ENCODE measurements at places on chromosomes 3 and 15.

DNA sequence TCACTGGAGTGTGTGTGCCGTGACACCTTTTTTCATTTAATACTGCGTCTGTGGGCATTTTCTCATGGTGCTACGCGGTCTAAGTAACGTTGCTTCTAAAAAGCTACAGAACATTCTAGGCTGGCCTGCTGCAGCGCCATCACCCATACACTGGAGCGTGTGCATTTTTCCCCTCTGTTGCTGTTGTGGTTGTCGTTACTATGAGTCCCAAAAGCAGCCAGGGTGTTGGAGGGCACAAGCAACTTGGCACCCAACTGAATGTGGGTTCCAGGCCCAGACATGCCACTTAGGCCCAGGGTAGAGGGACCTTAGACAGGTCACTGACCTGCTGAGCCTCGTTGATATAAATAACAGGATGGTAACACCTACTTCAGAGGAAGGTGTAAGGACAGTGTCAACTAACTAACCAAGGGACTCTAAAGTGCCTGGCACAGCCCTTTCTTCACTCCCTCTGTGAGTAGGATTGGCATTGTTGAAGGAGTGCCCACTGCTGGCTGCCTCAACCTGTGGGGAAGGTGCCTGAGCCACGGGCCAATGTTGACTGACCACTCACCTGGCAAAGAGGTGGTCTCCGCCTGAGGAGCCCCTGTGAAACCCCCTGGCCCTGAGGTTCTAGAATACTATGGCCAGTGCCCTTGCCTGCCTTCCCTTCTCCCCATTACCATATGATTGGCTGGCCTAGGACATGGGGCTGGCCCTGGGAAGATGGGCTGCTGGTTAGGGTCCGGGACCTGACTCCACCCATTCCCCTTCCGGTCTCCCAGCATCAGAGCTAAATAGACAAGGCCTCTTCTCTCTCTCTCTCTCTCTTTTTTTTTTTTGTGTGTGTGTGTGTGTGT, 3.5 kb downstream of the CSK start:
- peak; percentile 77 for DNase-seq

GRCh38 chr3:114565216-114565615, 271.4 kb downstream of the TIGIT start:
- DNase-seq = no peak

DNA sequence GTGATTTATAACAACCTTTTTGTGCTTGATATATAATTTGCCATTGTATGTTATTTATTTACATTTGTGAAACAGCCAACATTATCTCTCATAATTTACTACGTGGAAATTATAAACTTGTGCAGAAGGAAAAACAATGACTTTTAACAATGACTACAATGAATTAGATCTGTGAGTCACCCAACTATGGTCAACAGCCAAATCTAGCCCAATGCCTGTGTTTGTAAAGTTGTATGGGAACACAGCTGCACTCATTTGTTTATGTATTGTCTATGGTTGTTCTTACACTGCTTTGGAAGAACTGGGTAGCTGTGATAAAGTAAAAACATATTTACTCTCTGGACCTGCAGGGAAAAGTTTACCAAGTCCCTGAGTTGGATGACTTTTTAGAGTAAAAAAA, 110.4 kb downstream of the OTOL1 start:
- no peak for DNase-seq

DNA sequence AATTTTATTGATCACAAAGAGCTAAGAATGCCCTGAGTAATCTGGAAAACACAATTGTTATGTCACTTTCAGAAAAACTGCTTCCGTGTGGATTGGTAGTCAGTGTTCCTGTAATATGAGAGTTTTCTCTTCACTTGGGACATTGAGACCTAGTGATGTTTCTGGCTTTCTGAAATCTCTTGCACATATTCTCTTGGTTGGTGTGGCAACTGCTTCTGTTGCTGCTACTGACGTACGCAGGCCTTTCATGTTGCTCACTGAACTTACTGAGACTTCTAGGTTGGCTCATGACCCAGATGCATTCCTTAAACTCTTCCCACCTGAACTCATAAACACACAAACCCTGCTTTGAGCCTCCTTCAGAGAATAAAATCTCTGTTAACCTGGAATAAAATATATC, 175.0 kb upstream of the PFN2 start:
- no peak for DNase-seq

DNA sequence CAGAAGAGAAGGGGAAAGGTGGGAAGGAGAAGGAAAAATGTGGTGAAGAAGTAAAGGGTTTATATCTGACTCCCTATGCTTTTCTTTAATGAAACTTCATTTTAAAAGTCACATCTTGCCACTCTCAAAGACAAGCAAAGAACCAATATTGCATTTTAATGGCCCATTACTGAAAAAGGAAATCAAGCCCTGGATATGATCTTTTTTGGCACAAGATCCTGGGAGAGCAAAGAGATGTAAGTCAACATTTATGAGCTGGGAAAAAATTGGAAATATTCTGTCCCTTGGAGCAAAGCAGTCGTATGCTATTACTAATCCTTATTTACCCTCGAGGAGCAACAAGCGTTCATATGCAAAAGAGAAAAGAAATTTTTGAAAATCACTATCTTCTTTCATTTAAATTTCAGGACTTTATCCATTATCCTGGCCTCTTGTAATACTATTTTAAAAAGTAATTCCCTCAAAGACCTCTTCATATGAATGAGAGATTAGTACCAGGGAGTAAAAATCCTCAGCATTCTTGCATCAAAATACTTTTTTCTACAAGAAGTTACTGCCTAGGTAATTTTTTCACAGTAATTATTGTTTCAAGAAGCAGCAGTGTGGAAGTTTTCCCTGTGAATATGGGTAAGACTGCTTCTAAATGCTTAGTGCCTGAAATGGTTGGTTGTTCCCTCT, 435.3 kb upstream of the PDZRN3 start:
- DNase-seq = no peak

- no peak for DNase-seq
Measured at GRCh38 chr3:129758306-129758705, 135.2 kb downstream of the TMCC1 start.
